NCI-H187 (cell line): ENCODE measurements at places on chromosomes 4 and X.

DNA sequence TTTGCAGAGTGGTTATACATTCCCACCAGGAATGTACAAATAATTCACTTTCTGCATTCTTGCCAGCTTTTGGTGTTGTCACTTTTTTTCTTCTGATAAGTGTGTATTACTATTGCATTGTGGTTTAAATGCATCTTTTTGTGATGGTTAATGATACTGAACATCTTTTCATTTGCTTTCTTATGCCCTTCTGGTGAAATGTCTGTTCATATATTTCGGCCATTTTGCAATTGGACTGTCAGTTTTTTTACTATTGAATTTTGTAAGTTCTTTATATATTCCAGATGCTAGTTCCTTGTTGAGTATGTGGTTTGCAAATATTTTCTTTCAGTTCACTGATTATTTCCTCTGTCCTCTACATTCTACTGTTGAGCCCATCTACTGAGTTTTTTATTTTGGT, 19.4 kb upstream of the BMP2K start:
- DNase-seq: no peak

GRCh38 chr4:127783026-127783769, 1.1 kb downstream of the HSPA4L start:
- no peak for DNase-seq

DNA sequence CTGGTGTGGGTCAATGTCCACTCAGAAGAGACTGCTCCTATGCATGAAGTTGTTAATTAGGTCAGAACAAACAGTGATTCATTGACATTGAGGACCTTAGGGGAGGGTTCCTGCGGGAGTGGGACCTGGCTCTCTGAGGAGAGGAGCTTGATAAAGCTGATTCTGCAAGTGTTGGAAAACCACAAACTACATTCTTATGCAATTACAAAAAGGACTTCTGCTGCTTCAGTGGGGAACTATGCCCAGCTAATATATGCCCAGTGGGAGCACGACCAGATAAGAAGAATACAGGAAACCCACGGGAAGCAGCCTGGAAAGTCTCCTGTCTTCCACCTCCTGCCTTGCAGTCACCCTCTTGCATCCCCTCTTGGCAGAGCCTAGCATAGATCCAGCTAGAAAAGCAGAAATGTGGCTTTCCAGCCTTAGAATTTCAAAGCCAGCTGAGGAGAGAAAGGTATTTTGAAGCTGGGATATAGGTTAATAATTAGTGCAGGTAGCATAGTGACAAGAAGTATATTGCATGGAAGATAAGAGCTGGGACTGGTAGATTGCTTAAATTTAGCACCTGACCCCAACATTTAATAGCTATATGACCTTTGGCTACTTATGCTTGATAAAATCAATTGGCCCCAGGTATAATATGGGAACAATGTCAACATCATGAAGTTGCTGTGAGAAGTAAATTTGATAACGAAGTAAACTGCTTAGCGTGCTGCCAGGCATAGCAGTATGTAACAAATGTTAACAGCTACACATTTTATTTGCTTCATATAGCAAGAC, 34.9 kb upstream of the UGT8 start:
- no peak for DNase-seq

- DNase-seq: no peak
Measured at GRCh38 chr4:70714079-70714887, 7.5 kb upstream of the RUFY3 start.
